COR-L47 (cell line): ENCODE measurements at places on chromosomes 1 and 21.

DNA sequence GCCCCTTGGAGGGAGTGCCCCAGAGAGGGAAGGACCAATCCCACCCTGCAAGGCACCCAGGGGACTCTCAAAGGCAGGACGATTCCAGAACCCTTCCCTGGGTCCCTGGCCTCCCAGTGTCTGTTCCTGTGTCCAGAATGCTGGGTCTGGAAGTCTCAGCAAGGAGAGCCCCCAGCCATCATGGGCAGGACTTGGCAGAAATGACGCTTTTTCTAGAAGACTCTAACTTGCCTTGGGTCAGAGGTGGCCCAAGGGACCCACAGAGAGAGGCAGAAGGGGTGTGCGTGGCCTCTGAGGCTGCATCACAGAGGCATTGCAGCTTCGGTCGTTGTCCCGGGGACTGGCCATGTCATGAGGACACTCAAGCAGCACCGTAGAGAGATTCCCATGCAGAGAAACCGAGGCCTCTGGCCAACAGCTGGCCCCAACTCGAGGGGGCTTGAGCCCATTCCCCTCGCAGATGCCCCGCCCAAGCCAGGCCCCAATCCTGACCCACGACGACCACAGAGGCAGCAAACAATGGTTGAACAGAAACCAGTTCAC, 57.8 kb downstream of the WNT9A start:
- DNase-seq: no peak

- DNase-seq: peak; percentile 8
These were observed 136.2 kb downstream of the NTNG1 start for GRCh38 chr1:107277022-107277421.

GRCh38 chr1:235307158-235308124, 20.5 kb downstream of the ARID4B start:
- DNase-seq: no peak

GRCh38 chr1:171266930-171267329, 18.6 kb downstream of the FMO1 start:
- DNase-seq: no peak

DNA sequence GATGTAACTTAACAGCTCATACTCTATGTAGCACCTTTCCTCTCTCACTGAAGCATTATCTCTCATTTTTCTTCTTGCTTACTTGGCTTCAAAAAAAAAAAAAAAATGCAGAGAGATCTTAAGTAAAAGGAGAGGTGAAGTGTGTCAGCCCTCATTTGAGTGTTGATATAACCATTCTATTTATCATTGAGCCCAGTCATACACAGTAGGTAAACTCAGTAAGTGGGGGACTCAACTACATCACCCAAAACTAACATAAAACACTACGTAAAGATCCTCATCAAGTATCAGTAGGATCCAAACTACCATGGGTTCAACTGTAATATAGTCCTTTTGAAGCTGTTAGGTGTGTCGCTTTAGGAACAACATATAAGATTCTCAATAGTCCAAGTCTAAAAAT, 8.2 kb downstream of the PNRC2 start:
- no peak for DNase-seq

DNA sequence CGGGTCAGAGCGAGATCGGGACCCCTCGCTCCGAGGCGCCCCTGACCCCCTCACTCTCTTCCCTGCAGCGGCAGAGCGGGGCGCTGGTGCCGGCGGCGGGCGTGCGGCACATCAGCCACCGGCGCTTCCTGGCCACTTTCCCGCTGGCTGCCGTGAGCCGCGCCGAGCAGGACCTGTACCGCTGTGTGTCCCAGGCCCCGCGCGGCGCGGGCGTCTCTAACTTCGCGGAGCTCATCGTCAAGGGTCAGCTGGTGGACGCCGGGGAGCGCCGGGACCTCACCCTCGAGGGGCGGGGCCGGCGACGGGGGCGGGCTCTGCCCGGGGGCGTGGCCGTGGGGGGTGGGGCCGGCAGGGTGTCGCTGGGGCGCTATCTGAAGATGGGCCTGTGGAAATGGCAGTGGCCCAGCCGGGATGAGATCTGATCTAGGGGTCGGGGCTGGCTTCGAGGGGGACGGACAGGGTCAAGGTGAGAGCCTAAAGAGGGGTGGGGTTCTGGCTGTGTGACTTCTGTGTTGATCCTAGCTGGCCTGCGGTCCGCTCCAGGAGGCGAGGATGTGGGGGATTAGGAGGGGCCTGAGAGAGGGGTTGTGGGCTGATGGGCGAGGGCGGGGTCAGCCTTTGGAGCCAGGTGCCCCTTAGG, 23.6 kb downstream of the PTPRU start:
- DNase-seq: no peak

DNA sequence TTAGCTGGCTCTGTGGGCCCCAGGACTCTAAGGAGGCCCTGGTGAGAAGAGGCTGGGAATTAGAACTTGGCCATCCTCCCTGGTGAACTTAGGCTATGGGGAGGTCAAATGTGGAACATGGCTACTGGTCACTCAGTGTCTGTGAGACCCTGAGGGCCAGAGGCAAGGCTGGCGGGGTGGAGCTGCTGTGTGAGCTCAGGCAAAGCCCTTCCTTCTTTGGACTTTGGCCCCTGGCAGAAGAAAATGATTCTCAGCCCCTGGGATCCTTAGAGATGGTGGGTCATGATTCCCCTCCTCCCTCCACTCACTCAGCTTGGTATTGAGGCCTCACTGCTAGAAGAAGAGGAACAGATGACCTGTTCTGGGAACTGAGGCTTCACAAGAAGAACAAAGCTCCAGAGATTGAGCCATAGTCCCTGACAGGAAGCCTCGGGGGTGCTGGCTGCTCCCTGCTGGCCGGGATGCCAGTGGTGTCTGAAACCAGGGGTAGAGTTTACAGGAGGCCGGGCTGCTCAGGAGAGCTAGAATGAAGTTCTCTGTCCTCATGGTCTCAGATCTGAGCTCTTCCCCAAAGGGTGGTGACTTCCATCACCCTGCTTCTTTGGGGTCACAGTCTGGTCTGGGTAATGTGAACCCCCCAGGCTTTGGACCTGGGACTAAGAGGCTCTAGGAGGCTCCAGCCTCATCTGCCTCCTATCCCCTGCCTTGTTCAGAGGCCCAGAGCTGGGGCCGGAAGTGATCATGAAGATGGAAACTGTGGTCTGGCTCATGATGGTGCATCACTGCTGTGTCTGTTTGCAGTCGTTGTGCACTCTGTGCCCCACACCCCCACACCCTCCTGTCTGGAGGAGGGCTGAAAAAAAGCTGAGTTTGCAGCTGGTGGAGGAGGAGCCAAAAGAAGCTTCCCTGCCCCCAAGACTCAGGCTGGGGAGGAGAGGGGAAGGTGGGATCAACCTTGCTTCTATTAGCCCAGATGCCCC, 905 bp downstream of the BTBD19 start:
- DNase-seq: no peak

GRCh38 chr1:183424691-183425090, 6.5 kb upstream of the NMNAT2 start:
- DNase-seq: no peak

DNA sequence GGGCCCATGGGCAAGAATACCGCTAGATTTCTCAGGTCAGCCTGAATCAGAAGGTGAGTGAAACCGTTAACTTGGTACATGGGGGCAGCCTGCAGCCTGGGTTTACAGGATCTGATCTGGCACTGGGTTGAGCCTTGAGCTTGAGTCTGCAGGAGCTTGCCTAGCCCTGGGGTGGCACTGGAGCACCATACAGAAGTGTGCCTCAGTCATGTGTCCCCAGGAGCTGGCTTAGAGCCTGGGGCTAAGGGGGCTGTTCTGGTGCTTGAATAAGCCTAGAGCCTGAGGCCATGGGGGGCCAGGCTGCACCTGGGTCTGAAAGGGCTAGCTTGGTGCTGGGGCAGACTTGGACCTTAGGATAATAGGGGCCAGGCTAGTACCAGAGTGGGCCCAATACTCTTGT, 457.2 kb upstream of the PBX1 start:
- DNase-seq: no peak

DNA sequence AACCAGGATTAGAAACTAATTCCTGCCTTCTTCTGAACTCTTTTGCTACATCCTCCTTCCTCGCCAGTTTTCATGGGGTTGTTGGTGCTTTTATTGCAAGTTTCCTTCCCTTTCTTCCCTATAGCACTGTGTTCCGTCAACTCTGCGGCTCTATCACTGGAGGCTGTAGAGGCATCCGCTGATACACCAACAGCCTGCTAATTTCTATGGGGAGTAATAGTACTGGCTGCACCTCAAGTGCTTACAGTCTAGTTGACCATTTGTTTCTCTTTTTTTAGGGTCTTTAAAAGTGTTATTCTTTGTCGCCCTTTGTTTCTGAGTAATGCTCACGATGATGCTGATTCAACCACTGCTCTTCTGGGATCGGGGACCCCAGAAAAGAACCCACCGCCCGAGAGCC, 746 bp downstream of the MIS18A start:
- no peak for DNase-seq

DNA sequence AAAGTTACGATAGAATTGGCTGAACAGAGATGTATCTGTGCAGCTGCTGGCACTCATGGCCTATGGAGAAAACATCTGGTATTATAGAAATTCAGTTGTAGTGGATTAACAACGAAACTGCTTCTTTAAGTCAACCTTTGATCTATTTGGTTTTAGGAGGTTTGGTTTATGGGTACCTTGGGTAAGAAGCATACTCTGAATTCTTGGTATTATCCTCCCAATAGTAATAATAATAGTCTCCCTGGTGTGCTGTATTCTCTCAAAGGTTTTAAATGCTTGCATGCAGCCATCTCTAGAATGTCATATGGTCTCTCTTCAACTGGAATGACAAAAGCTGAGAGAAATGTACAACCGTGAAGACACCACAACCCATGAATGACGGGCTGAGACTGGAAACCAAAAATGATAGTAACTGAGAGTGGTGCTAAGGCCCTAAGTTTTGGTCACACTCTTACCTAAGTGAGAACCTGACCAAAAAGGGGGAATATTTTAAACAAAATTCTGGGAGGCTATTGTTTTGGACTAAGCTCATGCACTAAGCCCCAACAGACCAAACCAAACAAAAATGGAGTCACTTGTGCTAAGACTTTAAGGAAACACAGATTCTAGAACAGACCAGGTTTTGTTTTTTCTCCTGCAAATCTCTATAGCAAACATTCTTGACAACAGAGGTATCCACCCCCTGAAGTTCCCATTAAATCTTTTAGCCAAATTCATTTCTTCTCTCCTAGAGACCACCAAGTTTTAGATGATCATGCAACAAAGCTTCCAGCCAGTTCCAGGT, 17.6 kb upstream of the TMEM61 start:
- DNase-seq: no peak

DNA sequence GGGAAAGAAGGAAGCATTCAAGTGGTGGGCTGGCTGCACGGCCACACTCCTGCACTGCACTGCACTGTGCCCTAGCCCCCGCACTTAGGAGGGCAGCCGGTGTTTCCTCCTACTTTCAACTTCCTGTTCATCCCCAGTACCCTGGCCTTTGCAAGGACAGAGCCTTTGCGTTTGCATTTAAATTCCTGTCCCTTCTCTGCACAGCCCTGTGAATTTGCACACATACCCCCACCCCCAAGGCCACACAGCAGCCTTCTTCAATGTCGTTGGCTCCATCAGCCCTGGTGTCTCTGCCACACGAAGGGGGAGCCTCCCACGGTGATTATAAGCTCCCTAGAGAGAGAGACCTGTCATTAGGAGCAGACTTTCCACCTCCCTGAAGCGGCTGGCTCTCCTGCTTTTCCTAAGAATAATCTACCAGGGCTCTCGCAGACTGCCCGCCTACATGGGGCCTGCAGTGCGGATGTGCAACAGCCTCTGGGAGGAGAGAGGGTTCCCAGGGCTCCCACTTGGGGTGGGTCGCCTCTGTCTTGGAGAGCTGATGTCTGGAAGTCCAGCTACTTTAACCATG, 13.2 kb upstream of the SLC45A3 start:
- DNase-seq: no peak

- DNase-seq: no peak
These were observed 84.4 kb downstream of the CD58 start for GRCh38 chr1:116486424-116486823.
